Endothelial cell of umbilical vein (primary cell): ENCODE measurements at places on chromosomes 2 and 18. TPM values are rescaled to one million over a fixed set of nuclear protein-coding genes. Genes with fewer than 3 reads are reported as not detected.
A peak's percentile ranks its signal among the peaks of the same experiment; 100 is the strongest.

GRCh38 chr2:31327505-31327904, 87.0 kb downstream of the XDH start:
- H3K4me1 ChIP-seq, result no peaks in the 10 kb centered on the region
- H3K4me3 ChIP-seq, result no peak overlapping the region
- no peak overlapping the region for H3K27ac ChIP-seq
- H3K36me3 ChIP-seq, result no peaks in the 10 kb centered on the region

- H3K27me3 ChIP-seq, result peaks cover 2% of the 10 kb centered on the region
- H3K4me1 ChIP-seq, result no peaks in the 10 kb centered on the region
- DNase-seq, result no peak
- no peak overlapping the region for H3K4me3 ChIP-seq
These were observed 42.0 kb downstream of the CCDC148 start for GRCh38 chr2:158414538-158414937.

GRCh38 chr2:142040556-142040955, 90.3 kb downstream of the LRP1B start:
- no peaks in the 10 kb centered on the region for H3K4me1 ChIP-seq
- H3K4me3 ChIP-seq, result no peak overlapping the region
- no peak overlapping the region for H3K27ac ChIP-seq
- no peaks in the 10 kb centered on the region for H3K36me3 ChIP-seq

The CHRNG gene
- polyA plus RNA-seq, result not detected in 2 replicates

The LIPG gene
- polyA plus RNA-seq, result 63.2 and 86.3 TPM in 2 replicates

- H3K4me3 ChIP-seq, result no peak overlapping the region
- peak overlapping the region; percentile 66 for H3K27ac ChIP-seq
- peak; percentile 82 for DNase-seq
- H3K27me3 ChIP-seq, result no peaks in the 10 kb centered on the region
- peaks cover 14% of the 10 kb centered on the region for H3K4me1 ChIP-seq
These were observed 21.4 kb upstream of the SPIRE1 start for GRCh38 chr18:12679183-12679786.

DNA sequence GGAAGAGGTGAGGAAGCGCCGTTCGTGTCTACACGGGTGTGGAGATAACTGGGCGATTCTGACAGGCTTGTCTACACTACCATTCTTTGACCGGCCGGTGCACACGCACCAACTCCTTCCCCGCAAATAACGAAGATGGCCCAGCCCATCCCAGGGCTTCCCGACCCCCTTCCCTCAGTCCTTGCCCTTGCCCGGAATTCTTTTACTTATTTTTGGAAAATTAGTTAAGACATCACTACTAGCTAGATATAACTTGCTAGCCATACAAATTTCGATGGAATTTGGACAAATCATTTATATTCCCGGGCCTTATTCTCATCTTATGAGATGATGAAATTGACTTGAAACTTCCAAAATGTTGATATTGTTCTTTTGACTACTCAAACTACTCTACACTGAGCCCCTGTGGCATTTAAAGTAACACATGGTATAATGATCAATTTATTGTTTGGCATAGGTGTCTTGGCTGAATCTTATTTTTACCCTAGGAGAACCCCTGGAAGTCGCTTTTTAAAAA, 1.3 kb downstream of the ERICH2 start:
- H3K27me3 ChIP-seq, result peaks cover 30% of the 10 kb centered on the region
- no peak overlapping the region for H3K27ac ChIP-seq
- DNase-seq, result no peak
- H3K4me1 ChIP-seq, result peaks cover 6% of the 10 kb centered on the region
- H3K4me3 ChIP-seq, result peak overlapping the region; percentile 47
- H3K36me3 ChIP-seq, result no peaks in the 10 kb centered on the region

DNA sequence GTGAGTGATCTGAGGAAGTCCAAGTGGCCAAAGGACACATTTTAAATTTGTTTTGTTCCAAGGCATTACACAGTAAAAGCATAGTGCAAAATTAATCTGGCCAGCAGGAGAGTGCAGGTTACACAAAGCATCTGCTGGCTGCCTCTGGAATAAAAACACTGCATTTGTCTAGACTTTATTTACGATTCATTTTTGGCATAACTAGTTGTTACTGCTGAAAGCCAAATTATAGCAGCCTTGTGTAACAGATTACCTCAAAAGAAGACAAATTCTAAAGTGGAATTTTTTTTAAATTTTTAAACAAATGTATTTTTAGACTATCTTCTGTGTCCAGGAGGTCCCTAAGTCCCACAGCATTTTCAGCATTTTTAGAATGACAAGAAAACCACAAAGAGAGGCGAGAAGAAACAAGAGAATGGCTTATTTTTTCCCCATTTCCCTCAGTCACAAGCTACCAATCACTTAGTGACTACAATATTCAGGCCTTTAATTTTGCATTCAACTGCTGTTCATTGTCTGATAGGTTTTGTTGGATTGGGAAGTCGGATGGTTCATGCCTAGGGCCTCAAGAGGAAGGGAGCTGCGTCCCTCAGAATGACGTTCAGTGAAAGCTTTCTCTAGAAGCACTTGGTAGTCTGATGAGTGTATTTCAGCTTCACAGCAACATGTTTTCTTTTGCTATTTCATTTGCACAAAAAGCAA, 46.0 kb downstream of the TMEFF2 start:
- no peaks in the 10 kb centered on the region for H3K36me3 ChIP-seq
- H3K4me3 ChIP-seq, result no peak overlapping the region
- H3K27me3 ChIP-seq, result no peaks in the 10 kb centered on the region
- H3K4me1 ChIP-seq, result peaks cover 6% of the 10 kb centered on the region
- no peak overlapping the region for H3K27ac ChIP-seq

The IL36B gene
- not detected in 2 replicates for polyA plus RNA-seq

The CASP10 gene
- 15.7 and 16.4 TPM in 2 replicates for polyA plus RNA-seq

The B4GALT6 gene
- polyA plus RNA-seq, result 2.9 and 3.9 TPM in 2 replicates

GRCh38 chr2:232655392-232655791, 22.0 kb downstream of the EFHD1 start:
- no peaks in the 10 kb centered on the region for H3K4me1 ChIP-seq
- DNase-seq, result no peak
- H3K27me3 ChIP-seq, result no peaks in the 10 kb centered on the region

DNA sequence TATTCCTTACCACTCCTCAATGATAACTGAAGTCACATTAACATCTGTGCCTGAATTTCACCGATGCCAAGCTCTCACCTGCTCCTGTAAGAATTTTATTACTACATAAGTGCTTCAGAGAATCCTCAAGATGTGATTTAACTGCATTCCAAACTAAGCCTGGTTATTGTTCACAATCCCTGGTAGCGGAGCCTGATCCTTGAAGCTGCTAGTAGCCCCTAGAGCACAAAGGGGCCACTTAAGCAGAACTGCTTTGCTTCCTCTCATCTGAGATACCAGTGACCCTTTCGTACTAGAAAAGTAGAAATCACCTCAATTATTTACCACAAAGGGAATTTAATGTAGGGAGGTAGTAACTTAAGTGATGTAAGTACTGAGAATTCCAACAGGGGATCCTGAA, 529.6 kb downstream of the CPS1 start:
- no peaks in the 10 kb centered on the region for H3K36me3 ChIP-seq
- H3K27ac ChIP-seq, result no peak overlapping the region
- no peak overlapping the region for H3K4me3 ChIP-seq
- DNase-seq, result no peak
